ENCODE measurements at places on chromosomes 1 and 21.

DNA sequence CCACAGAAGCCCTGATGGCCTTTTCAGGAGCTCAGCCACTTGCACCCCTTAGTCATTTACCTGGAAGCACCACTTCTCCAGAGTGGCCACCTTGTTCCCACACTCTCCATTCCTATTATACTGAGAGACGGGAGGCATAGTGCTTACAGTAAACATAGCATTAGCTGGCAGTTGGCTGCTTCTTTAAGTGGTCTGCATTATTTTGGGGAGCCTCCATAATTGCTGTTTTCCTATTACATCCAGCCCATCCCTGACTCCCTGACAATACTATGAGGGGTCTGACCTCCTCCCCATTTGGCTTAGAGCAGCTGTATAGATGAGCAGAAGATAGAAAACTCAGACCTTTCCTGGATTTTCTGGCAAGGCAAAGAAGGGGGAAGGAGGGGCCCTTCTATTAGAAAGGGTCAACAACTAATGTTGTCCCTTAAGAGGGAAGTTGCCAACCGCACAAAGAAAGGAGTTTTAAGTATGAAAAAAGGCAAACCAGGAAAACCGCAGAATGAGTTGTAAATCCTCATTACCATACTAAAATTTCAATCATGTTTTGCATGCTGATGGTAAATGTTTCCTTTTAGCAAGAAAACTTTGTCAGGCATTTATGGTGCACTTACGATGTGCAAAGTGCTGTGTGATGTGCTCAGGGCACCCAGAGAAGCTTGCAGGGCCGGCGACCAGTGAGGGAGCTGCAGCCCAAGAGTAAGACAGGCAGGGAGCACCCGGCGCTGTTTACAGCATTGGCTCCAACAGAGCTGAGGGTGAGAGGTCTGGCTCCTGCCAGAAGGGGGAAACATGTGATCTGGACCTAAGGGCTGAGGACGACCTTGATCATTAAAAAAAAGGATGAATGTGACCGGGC is 167.3 kb downstream of the ZZZ3 start:
- DNase-seq = no peak

DNA sequence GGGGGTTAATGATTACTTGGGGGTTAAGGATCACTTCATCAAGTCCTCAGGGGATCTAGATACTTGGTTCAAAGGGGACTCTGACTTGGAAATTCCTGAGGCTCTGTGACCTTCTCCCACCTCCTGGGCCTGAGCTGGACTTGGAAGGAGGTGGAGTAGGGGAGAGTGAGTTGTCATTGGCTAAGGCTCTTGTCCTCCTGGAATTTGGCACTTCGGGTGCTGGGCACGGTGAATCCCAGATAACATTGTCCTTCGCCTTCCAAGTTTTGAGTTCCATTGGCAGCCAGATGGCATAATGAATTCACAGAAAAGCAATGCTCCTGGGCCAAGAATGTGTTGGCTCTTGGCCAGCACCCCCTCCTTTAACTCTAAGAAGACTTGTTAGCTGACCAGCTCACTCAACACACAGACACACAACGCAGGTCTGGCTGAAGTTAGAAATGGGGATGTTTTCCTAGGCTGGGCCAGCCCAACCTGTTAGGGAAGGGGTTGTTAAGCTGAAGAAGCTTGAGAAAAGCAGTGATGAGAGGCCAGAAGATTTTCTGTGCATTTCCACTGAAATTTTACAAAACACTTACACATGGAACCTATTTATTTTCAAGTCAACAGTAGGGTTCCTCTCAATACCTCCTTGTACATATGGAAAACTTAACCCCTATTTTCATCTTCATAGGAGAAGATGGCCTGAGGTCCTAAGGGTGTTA is 29.7 kb downstream of the SLC26A9 start:
- DNase-seq = no peak

DNA sequence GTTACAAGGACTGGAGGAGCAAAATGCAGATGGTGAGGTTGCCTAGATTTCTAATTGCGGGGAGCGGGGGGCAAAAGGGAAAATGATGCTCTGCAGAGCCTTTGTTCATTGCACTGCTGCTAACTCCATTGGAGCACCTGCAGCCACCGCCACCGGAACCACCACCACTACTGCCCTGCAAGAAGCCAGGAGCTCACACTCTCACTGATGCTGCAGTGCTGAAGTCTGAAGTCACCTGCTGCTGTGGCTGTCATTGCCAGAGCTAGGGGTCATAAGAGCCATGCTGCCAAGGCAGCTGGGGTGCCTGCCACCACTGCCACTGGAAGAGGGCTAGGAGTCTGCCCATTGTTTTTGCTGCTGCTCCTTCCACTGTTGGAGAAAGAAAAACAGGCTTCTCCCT is 7.3 kb upstream of the HPCAL4 start:
- DNase-seq = no peak

DNA sequence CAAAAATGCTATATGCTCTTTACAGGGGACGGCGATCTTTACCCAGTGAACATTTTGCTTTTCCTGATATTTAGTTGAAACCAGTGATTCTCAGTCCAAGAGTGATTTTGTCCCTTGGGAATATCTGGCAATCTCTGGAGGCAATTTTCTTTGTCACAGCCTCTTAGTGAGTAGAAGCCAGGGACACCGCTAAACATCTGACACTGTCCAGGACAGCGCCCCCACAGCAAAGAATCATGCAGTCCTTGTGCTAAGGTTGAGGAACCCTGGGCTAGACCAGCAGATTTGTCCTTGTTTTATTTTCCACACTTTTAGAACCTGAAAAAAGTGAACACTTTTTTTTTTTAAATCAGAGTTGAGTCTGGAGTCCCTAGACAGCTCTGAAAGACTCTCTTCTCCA is 13.1 kb downstream of the EVA1C start:
- no peak for DNase-seq

- no peak for DNase-seq
Measured at GRCh38 chr1:156893048-156893953, at the start of gene PEAR1. TSS of gene PEAR1 (plus strand) at chr1:156893718. CDS start at chr1:156903927, 10,209 bp downstream.

- DNase-seq = no peak
Measured at GRCh38 chr1:97867127-97867526, 53.7 kb downstream of the DPYD start.

GRCh38 chr1:210438928-210439841 is 110.5 kb downstream of the HHAT start:
- no peak for DNase-seq

GRCh38 chr21:36550761-36551160 is 70.8 kb upstream of the CLDN14 start:
- no peak for DNase-seq

- DNase-seq = no peak
Measured at GRCh38 chr1:95111014-95111413, 6.1 kb upstream of the TLCD4 start.
